ENCODE measurements at places on chromosomes 5 and 9.

GRCh38 chr5:91419571-91420537 lies 36.7 kb upstream of the ARRDC3 start:
- peak; percentile 73 for DNase-seq

DNA sequence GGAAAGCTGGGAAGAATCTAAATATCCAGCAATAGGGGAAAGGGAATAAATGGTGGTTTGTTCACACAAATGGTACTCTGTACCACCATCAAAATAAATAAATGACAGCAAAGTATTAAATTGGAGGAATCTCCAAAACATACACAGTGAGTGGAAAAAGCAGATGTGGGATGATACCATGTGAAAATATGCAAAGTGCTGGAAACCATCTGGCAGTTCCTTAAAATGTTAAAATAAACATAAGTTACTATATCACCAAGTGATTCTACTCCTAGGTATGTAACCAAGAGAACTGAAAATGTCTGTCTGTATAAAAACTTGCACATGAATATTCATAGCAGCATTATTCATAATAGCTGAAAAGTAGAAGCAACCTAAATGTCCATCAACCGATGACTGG lies 41.9 kb upstream of the TEX48 start:
- no peak for DNase-seq

DNA sequence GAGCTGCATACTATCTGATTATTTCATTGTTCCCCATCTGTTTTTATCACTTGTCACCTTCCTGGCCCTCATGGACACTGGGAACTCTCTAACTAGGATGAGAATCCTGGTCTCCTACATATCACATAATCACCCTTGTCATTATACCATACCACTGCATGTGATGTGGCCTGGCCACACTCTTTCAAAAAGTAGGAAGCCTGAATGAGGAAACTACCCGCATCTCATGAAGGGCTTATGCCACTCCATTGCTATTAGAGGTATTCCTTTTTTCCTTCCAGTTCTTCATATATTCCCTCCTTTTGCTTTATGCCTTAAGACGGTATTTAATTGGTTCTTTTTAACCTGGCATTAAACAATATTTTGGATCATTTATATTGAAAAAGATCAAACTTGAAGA lies 1341.4 kb upstream of the NUDT12 start:
- DNase-seq, result no peak

GRCh38 chr9:87894998-87895625 lies 12.4 kb downstream of the SPATA31E1 start:
- DNase-seq, result no peak

DNA sequence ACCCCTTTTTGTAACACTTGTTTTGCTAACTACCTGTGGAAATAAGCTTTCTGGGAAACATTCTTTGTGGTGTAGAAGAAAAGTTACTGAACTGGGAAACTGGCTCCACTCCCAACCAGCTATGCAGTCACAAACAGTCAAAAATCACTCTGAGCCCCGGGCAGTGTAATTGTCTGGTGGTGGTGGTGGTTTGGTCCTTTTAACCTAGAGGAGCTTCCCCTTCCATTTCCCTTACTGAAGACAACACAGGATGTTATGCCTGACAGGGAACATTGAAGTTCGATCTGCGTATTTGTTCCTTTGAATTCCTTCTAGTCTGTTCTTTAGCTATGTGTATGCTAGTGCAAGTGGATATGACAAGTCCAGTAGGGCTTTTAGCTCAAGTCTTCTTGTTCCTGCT lies 56.8 kb upstream of the TBCA start:
- no peak for DNase-seq

GRCh38 chr5:35623991-35624390 lies 6.3 kb downstream of the SPEF2 start:
- DNase-seq, result no peak

GRCh38 chr5:1438871-1439270 lies 6.4 kb downstream of the SLC6A3 start:
- no peak for DNase-seq

GRCh38 chr5:168317521-168318147 lies 26.2 kb downstream of the WWC1 start:
- no peak for DNase-seq

- no peak for DNase-seq
Measured at GRCh38 chr5:93378073-93378472, 202.9 kb downstream of the NR2F1-AS1 start.

GRCh38 chr5:158942217-158942616 lies 157.5 kb downstream of the EBF1 start:
- DNase-seq, result no peak

DNA sequence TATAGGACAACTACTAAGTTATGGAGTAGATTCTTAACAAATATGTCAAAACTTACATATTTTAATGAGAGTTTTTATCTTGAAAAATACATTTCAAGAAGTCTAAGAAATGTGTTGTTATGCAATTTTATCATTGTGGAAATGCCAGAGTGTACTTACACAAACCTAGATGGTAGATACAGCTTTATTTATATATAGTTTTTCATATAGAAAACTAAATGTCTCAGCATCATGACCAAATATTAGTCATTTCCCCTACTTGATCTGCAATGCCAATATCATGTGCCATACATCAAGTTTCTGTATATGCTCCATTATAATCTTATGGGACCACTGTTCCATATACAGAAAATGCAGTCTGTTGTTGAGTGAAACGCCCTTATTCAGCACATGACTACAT lies 28.7 kb downstream of the CAST start:
- DNase-seq, result no peak

GRCh38 chr5:179802207-179802883 lies 4.3 kb downstream of the MGAT4B start:
- no peak for DNase-seq

DNA sequence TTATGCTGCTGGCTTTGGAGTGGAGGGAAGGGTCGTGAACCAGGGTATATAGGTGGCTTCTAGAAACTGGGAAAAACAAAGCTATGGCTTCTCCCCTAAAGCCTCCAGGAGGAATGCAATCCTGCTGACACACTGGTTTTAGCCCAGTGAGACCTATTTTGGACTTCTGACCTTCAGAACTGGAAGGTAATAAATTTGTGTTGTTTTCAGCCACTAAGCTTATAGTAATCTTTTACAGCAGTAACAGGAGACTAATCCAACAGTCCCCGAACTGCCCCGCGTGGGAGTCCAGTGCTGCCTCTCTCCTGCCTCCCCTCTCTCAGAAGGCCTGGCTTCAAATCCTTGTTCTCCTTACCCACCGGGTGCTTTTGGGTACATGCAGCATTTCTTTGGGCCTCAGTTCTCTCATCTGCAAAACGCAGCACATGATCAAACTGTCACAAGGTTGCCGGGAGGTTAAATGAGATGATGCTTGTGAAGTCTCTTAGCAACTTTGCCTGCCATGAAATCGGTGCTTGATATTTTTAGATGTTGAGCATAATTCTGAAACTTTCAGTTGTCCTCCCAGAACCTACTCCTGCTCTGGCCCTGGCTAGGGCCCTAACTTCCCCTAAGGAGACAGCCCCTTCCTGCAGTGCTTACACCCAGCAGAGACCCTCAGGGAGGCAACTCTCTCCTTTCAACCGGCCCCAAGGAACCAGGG lies 127.3 kb upstream of the BOD1 start:
- DNase-seq, result no peak

- no peak for DNase-seq
Measured at GRCh38 chr9:98774746-98775145, 21.6 kb downstream of the ANKS6 start.

- no peak for DNase-seq
Measured at GRCh38 chr5:81065492-81065891, 105.3 kb downstream of the RASGRF2 start.

GRCh38 chr5:100902440-100903038 lies 543 bp downstream of the ST8SIA4 start:
- DNase-seq, result no peak

GRCh38 chr5:125214080-125214479 lies 467.6 kb upstream of the ZNF608 start:
- no peak for DNase-seq

DNA sequence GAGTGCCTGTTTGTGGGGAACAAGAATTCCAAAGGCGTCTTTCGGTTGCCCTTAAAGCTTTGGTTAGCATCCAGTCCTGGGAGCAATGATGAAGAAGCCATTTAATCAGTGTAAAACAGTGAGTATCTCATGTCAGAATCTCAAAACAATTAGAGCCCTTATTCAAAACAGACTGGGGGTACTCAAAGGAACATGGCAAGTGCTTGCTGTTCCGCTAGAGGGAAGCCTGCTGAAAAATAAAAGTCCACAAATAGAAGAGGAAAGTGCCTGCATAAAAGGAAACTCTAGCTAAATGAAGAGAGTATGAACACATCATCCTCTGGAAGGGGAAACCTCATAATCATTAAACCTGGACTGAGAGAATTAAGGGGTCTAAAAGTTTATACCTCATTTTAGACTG lies 26.4 kb downstream of the FBXL7 start:
- DNase-seq, result no peak
